ENCODE measurements at places on chromosomes 5 and 9. TPM values are rescaled to one million over a fixed set of nuclear protein-coding genes. Genes with fewer than 3 reads are reported as not detected.

DNA sequence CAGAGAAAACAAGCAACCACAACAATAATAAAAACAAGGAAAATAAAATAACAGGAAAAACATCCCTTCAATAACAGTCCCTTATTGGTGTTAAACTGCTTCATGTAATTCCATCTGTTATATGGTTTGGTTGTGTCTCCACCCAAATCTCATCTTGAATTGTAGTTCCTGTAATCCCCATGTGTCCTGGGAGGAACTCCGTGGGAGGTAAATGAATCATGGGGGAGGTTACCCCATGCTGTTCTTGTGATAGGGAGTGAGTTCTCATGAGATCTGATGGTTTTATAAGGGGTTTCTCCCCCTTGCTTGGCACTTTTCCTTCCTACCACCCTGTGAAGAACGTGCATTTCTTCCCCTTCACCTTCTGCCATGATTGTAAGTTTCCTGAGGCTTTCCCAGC, 369.8 kb downstream of the TMEM232 start:
- no peak for DNase-seq
- no peaks in the 10 kb centered on the region for H3K36me3 ChIP-seq
- H3K4me3 ChIP-seq: no peak overlapping the region
- no peak overlapping the region for H3K27ac ChIP-seq
- H3K27me3 ChIP-seq: no peaks in the 10 kb centered on the region

DNA sequence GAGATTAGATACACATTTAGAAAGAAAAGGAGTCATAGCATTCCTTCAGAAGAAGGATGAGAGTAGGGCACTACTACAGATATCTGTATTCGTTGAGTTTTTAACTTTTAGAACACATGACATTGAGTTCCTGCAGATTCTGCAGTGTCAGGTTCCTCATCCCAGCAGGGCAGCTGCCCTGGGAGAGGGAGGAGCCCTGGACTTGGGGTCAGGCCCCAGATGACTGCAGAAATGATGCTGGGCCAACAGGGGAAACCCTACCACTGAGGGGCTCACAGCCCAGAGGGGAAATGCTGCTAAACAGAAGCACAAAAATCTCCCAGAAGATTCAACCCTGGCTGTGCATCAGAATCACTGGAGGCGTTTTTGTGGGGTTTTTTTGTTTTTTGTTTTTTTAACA, 68.9 kb upstream of the TAF1L start:
- no peak overlapping the region for H3K27ac ChIP-seq
- no peaks in the 10 kb centered on the region for H3K27me3 ChIP-seq
- no peaks in the 10 kb centered on the region for H3K4me1 ChIP-seq
- no peak for DNase-seq
- H3K4me3 ChIP-seq: no peak overlapping the region

ANGPTL2 gene
- total RNA-seq: 3.3 TPM

PCDHGA2 gene
- total RNA-seq: 0.49 TPM

DNA sequence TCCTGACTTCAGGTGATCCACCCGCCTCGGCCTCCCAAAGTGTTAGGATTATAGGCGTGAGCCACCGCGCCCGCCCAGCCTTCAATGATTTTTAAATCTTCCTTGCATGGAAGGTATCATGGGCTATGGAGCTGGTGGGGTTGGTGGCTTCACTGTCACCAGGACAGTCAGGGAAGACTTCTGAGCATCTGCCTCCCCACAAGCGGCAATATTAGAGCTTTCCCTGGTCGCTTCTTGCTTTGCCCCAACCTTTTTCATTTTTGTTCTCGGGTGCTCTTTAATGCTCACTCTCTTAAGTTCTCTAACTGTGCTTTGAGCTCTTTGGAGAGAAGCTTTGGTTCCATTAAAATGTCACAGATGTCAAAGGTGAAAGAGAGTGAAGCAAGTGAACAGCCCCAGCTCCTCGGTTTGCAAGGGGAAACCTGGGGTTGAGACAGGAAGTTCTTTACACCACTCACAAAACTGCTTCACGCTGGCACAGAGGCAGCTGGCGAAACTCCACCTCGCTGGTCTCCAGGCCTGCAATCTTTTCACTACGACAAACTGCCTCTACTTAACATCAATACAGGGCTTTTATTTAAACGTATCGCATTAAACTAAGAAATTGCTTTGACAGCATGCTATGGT, 142.5 kb upstream of the RETREG1 start:
- no peaks in the 10 kb centered on the region for H3K36me3 ChIP-seq
- H3K4me1 ChIP-seq: no peaks in the 10 kb centered on the region
- H3K27ac ChIP-seq: no peak overlapping the region
- no peaks in the 10 kb centered on the region for H3K27me3 ChIP-seq
- DNase-seq: no peak
- no peak overlapping the region for H3K4me3 ChIP-seq

DNA sequence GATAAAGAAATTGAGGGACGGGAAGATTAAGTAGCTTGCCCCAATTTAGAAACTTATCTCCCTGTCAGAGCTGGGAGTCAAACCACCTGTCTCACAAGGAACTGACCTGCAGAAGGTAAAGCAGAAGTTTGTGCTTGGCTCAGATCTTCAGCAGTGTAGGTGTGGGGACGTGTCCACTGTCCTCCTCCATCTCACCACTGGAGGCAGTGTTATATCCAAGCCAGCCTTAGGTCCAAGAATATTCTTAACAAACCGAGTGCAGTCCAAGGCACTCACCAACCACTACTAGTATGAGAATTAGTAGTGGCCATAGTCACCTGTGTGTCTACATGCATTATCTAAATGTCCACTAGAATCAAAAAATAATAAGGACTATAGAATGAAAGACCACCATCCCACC, 86.3 kb upstream of the IRX1 start:
- H3K4me3 ChIP-seq: no peak overlapping the region
- H3K4me1 ChIP-seq: no peaks in the 10 kb centered on the region
- no peaks in the 10 kb centered on the region for H3K36me3 ChIP-seq
- no peak overlapping the region for H3K27ac ChIP-seq
- H3K27me3 ChIP-seq: no peaks in the 10 kb centered on the region

- no peaks in the 10 kb centered on the region for H3K4me1 ChIP-seq
- no peaks in the 10 kb centered on the region for H3K27me3 ChIP-seq
- no peaks in the 10 kb centered on the region for H3K36me3 ChIP-seq
- H3K27ac ChIP-seq: peak overlapping the region; percentile 85
Measured at GRCh38 chr9:94665613-94666012, 26.3 kb upstream of the FBP1 start.

DNA sequence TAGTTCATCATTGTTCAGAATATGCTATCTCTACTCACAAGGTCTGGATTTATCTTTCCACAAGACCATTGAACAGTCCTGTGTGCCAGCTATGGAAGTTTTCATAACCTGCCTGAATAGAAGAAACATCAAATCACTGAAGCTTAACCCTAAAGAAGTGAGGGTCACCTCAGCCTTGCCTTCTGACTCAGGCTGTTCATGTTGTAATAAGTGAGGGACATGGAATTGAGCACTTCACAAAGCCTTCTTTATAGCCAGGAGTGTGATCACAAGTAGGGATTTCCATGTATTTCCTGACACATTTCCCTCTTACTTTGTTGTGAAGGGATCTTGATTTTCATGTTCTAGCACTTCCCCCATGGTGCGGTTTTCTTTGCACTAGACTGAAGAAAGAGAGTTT, 577.5 kb upstream of the WWC1 start:
- no peak overlapping the region for H3K27ac ChIP-seq
- no peaks in the 10 kb centered on the region for H3K36me3 ChIP-seq
- H3K27me3 ChIP-seq: no peaks in the 10 kb centered on the region
- no peaks in the 10 kb centered on the region for H3K4me1 ChIP-seq
- no peak overlapping the region for H3K4me3 ChIP-seq
- no peak for DNase-seq

GRCh38 chr5:77133061-77133758, 46.1 kb upstream of the ZBED3 start:
- no peaks in the 10 kb centered on the region for H3K36me3 ChIP-seq
- peaks cover 7% of the 10 kb centered on the region for H3K4me1 ChIP-seq
- no peak overlapping the region for H3K4me3 ChIP-seq
- DNase-seq: peak; percentile 86

DNA sequence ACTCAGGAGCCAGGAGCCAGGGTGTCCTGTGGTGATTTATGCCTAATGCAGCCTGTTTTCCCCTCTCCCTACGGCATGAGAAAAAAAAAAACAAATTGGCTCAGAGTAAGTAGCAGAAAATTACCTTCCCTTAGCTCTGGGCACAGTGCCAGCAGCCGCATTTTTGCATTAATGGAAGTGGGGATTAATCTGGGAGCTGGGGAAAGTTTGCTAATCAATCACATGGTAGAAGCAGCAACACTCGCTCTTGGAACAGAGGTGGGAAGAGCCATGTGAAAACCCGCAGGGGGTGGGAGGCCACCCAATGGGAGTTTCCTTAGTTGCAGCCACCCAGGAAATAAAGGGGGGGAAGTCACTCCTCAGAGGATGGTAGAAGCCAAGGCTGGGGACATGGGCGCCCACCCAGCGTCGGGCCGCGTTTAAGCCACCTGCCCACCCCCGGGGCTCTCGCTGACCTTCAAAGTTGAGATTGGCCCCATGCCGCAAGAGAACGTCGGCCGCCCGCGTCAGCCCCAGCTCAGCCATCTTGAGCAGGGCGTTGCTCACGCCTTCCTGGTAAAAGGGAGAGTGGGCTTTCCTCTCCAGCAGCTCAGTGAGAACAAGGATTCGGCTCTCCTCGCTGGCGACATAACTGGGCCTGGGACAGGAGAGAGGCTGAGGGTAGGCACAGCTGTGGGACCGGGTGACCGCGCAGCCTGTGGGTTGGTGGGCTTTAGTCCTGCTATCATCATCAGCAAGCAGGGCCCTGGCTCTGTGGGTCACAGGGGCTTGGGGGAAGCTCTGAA, 1.7 kb downstream of the ASB6 start:
- H3K4me3 ChIP-seq: no peak overlapping the region
- H3K27ac ChIP-seq: no peak overlapping the region
- H3K27me3 ChIP-seq: no peaks in the 10 kb centered on the region
- peaks cover 38% of the 10 kb centered on the region for H3K36me3 ChIP-seq
- no peak for DNase-seq

DNA sequence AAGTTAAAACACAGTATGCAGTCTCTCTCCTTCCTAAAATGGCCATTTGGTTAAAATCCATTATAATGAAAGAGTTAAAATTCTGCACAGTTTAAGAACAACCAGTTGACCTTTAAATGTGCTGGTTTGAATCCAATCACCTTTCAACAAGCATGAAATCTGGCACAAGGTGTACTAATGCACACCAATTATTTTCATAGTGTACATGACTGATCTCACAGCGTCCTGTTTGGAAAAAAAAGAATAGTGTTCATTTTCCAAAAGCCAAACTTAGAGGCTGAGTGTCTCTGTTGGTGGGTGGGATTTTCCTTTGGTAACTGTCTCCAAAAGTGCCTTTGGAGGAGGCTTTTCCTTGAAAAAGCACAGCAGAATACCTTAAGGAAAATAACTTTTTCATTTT, 180.6 kb downstream of the DEPDC1B start:
- no peaks in the 10 kb centered on the region for H3K27me3 ChIP-seq
- H3K4me1 ChIP-seq: no peaks in the 10 kb centered on the region
- no peak overlapping the region for H3K27ac ChIP-seq
- no peak for DNase-seq
- no peak overlapping the region for H3K4me3 ChIP-seq

DNA sequence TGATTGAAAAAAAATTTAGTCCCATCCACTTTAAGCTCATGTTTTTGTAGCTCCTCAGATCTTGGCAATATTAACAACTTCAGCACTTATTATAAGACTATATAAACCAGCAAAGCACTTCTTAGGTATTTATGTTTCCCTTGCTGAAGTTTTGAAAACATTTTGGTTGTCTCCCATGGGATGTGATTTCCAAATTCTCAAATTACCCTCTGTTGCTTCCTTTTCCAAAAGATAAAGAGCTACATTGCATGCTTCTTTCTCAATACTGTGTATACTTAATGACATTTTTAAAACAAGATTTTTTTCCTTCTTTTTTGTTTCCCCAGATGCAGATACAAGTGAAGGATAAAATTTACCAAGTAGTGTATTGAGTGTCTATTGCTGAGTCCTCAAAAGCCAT, 567.1 kb downstream of the CSNK1G3 start:
- no peak for DNase-seq
- no peaks in the 10 kb centered on the region for H3K4me1 ChIP-seq
- H3K27ac ChIP-seq: no peak overlapping the region
- H3K36me3 ChIP-seq: no peaks in the 10 kb centered on the region

- no peak overlapping the region for H3K4me3 ChIP-seq
- no peaks in the 10 kb centered on the region for H3K4me1 ChIP-seq
- H3K36me3 ChIP-seq: no peaks in the 10 kb centered on the region
- no peak overlapping the region for H3K27ac ChIP-seq
- no peak for DNase-seq
Measured at GRCh38 chr9:89576404-89576839, 28.4 kb upstream of the GADD45G start.

GRCh38 chr5:72487177-72487576, 20.0 kb downstream of the ZNF366 start:
- no peaks in the 10 kb centered on the region for H3K27me3 ChIP-seq
- H3K4me3 ChIP-seq: no peak overlapping the region
- no peaks in the 10 kb centered on the region for H3K36me3 ChIP-seq
- no peak for DNase-seq

DNA sequence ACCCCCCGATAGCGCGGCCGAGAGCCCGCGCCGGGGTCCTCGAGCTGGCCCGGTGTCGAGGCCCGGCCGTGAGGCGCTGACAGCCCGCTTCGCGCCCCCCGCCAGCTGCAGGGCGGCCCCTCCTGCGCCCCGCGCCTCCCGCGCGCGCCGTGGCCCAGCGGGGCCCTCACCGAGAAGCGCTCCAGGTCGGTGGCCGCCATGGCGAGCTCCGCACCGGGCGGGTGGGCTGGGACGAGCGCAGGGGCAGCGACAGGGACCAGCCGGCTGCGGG, 166 bp downstream of the SEPTIN8 start:
- H3K4me1 ChIP-seq: no peaks in the 10 kb centered on the region
- no peaks in the 10 kb centered on the region for H3K36me3 ChIP-seq
- H3K4me3 ChIP-seq: peak overlapping the region; percentile 78
- peak overlapping the region; percentile 40 for H3K27ac ChIP-seq
- no peaks in the 10 kb centered on the region for H3K27me3 ChIP-seq

B4GALT7 gene
- 21.8 TPM for total RNA-seq

DNA sequence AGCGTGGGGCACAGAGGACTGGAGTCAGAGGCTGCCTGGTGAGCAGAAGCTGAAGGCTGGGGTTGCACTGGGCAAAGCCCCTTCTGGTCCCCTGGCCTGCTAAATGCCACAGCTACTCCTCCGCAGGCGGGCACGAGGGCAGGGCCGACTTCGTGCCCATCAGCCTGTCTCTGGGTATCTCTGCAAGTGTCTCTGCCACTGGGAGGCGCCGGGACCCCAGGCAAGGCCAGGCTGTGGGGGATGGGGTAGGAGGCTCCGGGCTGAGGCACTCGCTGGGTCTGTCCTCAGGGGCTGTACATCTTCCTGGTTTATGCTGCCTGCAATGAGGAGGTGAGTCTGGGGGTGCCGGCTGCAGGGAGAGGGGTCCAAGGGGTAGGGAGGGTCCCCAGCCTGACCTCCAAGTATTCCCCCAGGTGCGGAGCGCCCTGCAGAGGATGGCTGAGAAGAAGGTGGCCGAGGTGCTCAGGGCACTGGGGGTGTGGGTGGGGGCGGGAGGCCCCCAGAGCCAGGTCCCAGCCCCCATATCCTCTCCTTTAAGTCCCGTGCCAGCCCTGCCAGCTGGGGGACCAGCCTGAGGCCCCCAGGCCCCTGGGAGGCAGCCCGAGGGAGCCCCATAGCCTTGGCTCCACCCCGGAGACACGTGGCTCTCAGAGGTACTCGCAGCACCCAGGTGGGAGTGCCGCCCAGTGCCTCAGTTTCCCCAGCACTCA, 25.1 kb downstream of the ADGRD2 start:
- H3K27me3 ChIP-seq: no peaks in the 10 kb centered on the region
- H3K4me3 ChIP-seq: no peak overlapping the region
- no peaks in the 10 kb centered on the region for H3K36me3 ChIP-seq

GRCh38 chr9:18346745-18347144, 127.2 kb upstream of the ADAMTSL1 start:
- H3K4me3 ChIP-seq: no peak overlapping the region
- H3K27me3 ChIP-seq: no peaks in the 10 kb centered on the region
- no peak overlapping the region for H3K27ac ChIP-seq

GRCh38 chr5:52727576-52727975, 60.1 kb upstream of the ITGA1 start:
- DNase-seq: no peak
- no peaks in the 10 kb centered on the region for H3K4me1 ChIP-seq
- no peaks in the 10 kb centered on the region for H3K36me3 ChIP-seq
- peak overlapping the region; percentile 10 for H3K27ac ChIP-seq

Measured in right lobe of liver (tissue), 6 donors.